ENCODE measurements at places on chromosomes 3 and 15. TPM values are rescaled to one million over a fixed set of nuclear protein-coding genes. Genes with fewer than 3 reads are reported as not detected.

- H3K27me3 ChIP-seq = no peaks in the 10 kb centered on the region
- DNase-seq = no peak
- H3K4me3 ChIP-seq = no peak overlapping the region
- no peaks in the 10 kb centered on the region for H3K36me3 ChIP-seq
- H3K27ac ChIP-seq = no peak overlapping the region
These were observed 54.4 kb downstream of the SH3BP5 start for GRCh38 chr3:15277861-15278500.

Gene SLC24A1
- 7.3 TPM for total RNA-seq

Gene KCNH8
- not detected for total RNA-seq

Gene TTC21A
- 14.9 TPM for total RNA-seq

DNA sequence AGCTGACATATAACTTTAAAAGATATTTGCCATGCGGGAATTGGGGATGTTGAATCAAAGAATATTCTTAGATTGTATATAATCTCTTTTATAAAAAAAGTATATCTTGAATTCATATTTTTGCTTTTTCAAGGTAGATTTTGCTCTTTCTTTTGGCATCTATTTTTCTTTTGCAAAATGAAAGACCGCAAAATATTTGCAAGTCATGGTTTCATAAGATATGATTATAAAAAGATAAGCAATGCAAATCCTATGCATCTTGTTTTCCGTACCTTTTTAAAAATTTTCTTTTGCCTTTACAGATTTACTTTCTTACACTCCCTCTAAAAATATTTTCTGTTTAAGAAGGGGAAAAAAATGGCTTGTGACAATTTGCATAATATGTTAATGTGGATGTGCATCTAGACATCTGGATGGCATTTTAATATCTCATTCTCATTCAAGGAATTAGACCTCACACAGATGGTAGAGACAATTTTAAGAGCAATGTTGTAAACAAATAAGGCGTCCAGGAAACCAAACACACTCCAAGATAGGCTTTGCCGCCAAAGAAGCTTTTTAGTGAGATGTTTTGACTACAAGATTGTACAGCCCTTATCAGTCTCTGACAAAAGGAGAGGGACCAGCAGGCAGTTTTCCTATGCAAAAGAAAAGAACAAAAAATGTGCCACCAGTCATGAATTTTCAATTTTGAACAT, 371.1 kb downstream of the CHL1 start:
- H3K27me3 ChIP-seq = no peaks in the 10 kb centered on the region
- no peaks in the 10 kb centered on the region for H3K4me1 ChIP-seq
- H3K36me3 ChIP-seq = no peaks in the 10 kb centered on the region

Gene PEX11A
- 17.3 TPM for total RNA-seq

Gene ADAMTS7
- total RNA-seq = 60.2 TPM

Gene GOLGA8S
- 0.42 TPM for total RNA-seq

DNA sequence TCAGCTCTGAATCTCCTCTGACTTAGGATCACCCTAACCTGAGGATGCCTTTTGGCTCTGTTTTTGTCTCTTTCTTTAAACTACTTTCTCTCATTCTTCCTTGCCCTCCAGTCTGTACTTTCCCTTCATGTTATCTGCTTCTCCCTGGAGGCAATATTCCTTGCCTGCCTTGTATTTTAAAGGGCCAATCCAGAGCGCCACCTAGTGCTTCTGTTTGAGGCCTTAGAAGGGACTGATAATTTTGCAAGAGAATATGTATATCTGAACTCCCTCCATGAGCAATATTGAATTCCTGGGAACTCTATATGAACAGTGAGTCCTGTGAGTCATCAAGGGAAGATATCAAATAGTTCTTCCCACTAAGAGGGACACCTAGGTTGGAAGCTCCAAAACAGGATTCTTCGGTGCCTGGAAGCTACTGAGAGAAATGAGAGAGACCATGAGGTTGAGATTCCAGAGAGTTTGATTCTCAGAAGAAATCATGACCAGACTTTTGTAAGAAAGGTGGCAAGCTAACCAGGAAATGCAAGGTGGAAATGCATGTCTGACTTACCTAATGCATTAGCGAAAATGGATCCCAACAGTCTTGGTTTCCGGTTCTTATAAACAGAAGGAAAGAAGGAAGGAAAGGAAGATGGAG, 203.8 kb upstream of the CD96 start:
- H3K4me3 ChIP-seq = no peak overlapping the region
- H3K27ac ChIP-seq = no peak overlapping the region
- no peaks in the 10 kb centered on the region for H3K27me3 ChIP-seq
- no peaks in the 10 kb centered on the region for H3K36me3 ChIP-seq
- H3K4me1 ChIP-seq = no peaks in the 10 kb centered on the region

Gene ZNF385D
- 81.3 TPM for total RNA-seq

- no peaks in the 10 kb centered on the region for H3K36me3 ChIP-seq
- DNase-seq = no peak
- H3K4me3 ChIP-seq = no peak overlapping the region
- no peak overlapping the region for H3K27ac ChIP-seq
- no peaks in the 10 kb centered on the region for H3K27me3 ChIP-seq
- no peaks in the 10 kb centered on the region for H3K4me1 ChIP-seq
These were observed 189.4 kb upstream of the CD96 start for GRCh38 chr3:111352585-111352984.

Gene NME9
- total RNA-seq = not detected

GRCh38 chr3:158158969-158159368, 49.1 kb downstream of the RSRC1 start:
- H3K36me3 ChIP-seq = no peaks in the 10 kb centered on the region
- no peaks in the 10 kb centered on the region for H3K4me1 ChIP-seq
- H3K27me3 ChIP-seq = no peaks in the 10 kb centered on the region
- no peak for DNase-seq
- H3K4me3 ChIP-seq = no peak overlapping the region
- no peak overlapping the region for H3K27ac ChIP-seq

GRCh38 chr15:37891766-37892368, 42.6 kb upstream of the TMCO5A start:
- no peak overlapping the region for H3K4me3 ChIP-seq
- H3K27ac ChIP-seq = no peak overlapping the region
- H3K36me3 ChIP-seq = no peaks in the 10 kb centered on the region
- DNase-seq = no peak
- H3K4me1 ChIP-seq = no peaks in the 10 kb centered on the region

Gene LYZL4
- not detected for total RNA-seq

Gene SLC22A14
- not detected for total RNA-seq

- H3K27me3 ChIP-seq = no peaks in the 10 kb centered on the region
- no peak overlapping the region for H3K27ac ChIP-seq
- H3K4me3 ChIP-seq = no peak overlapping the region
- no peaks in the 10 kb centered on the region for H3K4me1 ChIP-seq
These were observed 37.9 kb upstream of the SLC2A2 start for GRCh38 chr3:171064461-171064860.

- H3K4me1 ChIP-seq = peaks cover 20% of the 10 kb centered on the region
- no peak for DNase-seq
- peak overlapping the region; percentile 96 for H3K4me3 ChIP-seq
- peak overlapping the region; percentile 100 for H3K27ac ChIP-seq
These were observed 17.4 kb upstream of the CHD2 start for GRCh38 chr15:92882697-92883162.

Gene ADGRG7
- not detected for total RNA-seq

DNA sequence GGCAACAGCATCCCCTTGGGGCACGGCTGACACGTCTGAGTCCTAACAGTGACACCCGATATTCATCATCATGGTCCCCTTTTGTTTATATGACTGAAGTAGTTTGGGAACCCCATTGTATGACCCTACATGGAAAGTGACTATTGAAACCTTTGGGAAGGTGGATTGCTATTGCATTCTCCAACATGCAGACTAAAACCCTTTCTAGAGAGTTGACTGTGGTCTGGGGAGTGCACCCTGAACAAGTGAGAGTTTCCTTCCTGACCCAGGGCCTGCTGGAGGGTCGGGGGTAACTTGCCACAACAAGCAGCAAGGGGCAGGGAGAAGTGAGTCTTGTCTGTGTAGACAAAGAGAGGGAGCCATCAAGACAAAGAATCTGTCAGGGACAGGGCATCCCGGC, 54.4 kb downstream of the ISG20 start:
- no peaks in the 10 kb centered on the region for H3K36me3 ChIP-seq
- H3K4me1 ChIP-seq = no peaks in the 10 kb centered on the region
- no peak overlapping the region for H3K27ac ChIP-seq

GRCh38 chr3:52121464-52121805, 32.8 kb downstream of the POC1A start:
- H3K27ac ChIP-seq = peak overlapping the region; percentile 17
- H3K4me1 ChIP-seq = peaks cover 3% of the 10 kb centered on the region
- no peak for DNase-seq
- H3K27me3 ChIP-seq = no peaks in the 10 kb centered on the region

DNA sequence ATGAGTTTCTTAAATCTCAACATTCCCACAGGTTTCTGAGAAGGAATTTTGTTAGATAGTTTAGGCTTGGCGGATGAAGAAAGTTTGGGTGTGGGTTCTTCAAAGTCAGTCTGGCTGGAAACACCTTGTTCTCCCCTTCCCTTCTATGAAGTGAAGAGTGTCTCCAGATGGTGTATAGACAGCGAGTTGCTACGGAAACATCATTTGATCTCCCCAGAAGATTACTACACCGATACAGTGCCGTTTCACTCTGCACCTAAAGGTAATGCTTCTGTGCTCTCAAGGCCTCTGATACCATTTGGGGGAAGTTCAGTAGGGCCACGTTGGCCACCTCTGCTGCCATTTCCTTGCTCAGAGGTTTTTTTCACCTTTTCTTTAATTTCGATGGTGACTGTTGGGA, 20.6 kb downstream of the DLEC1 start:
- no peaks in the 10 kb centered on the region for H3K36me3 ChIP-seq
- H3K4me3 ChIP-seq = no peak overlapping the region
- no peaks in the 10 kb centered on the region for H3K4me1 ChIP-seq
- no peaks in the 10 kb centered on the region for H3K27me3 ChIP-seq

Measured in thoracic aorta (tissue), 2 donors.